ENCODE measurements at places on chromosomes 2 and 18.

DNA sequence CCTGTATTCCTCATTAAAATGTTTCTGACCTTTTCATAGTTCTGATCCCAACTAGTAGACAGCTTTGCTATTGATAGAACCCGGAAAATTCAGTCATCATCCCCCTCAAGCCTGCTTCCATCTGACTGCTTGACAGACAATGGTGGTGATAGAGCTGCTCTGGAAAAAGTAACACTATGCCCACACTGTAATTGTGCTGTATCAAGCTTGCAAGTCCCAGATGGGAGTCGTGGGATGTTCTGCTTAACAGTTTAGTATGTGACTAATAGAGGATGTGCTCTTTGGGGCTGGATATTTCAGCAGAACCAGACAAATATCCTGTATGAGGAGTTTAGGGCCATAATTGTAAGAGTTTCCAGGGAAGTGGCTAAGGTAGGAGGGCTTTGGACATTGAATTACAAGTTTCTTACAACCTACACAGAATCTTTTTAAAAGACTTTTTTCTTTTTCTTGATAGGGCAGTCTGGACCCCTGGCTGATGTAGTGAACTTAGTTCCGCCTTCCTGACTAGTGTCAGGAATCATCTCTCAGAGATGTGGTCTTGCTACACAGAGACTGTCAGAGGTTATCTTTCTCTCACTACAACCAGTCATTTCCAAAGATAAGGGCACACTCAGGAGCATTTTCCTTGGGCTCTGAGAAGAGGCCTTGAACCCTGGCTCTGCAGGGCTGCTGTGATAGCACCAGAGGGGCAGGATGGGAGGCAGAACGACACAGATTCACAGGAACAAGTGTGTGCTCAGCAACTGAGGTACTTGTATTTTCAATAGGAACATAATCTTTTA, 158.0 kb upstream of the RBMS1 start:
- DNase-seq, result no peak

- no peak for DNase-seq
Observed at GRCh38 chr2:150474326-150475074, 13.0 kb downstream of the RND3 start.

DNA sequence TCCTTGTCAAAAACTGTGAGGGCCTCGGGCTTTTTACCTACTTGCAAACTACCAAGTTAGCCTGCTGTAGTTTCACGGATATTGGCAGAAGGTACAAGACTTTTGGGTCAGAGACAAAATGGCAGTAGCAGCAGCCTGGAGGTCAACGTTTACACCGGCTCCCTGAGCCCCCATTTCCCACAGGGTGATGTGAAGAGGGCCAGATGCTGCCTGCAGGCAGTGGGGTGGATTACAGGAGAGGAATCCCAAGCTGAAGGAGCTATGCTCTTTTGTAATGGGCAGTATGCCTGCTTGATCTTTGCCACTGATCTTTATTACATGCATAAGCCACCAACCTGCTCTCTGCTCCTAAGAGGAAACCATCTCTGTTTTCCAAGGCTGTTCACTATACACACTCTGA, 29.5 kb upstream of the SP5 start:
- peak; percentile 55 for DNase-seq

GRCh38 chr2:168727904-168728470, 74.5 kb upstream of the NOSTRIN start:
- no peak for DNase-seq

DNA sequence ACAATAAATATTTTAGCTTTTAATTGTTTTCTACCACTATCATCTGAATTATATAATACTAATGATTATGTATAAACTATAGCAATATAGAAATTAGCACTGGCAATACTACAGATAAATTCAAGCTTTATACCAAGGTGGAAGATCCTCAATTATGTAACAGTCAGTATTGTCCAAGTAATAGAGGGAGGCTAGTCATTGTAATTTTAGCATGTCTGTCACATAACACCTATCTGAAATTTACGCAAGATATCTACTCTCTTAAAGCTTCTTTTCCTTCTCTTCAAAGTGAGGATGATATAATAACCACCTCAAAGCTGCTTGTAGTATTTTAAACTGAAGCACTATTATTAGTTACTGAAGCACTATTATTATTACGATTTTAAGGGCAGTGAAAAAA, 12.2 kb downstream of the KCNJ3 start:
- no peak for DNase-seq

- no peak for DNase-seq
Observed at GRCh38 chr18:48741866-48742265, 203.0 kb downstream of the CTIF start.

DNA sequence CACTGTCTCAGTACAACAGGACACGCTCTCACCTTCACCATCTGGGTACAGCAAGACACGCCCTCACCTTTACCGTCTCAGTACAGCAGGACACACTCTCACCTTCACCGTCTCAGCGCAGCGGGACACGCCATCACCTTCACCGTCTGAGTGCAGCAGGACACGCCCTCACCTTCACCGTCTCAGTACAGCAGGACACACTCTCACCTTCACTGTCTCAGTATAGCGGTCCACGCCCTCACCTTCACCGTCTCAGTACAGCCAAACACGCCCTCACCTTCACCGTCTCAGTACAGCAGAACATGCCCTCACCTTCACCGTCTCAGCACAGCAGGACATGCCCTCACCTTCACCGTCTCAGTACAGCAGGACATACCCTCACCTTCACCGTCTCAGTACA, 109.9 kb upstream of the CTDP1 start:
- DNase-seq, result no peak

GRCh38 chr2:239153806-239154591, 246.8 kb downstream of the HDAC4 start:
- no peak for DNase-seq

- no peak for DNase-seq
Observed at GRCh38 chr2:226893216-226893615, 57.4 kb downstream of the RHBDD1 start.

- no peak for DNase-seq
Observed at GRCh38 chr2:27829791-27830190, 58.3 kb downstream of the MRPL33 start.

DNA sequence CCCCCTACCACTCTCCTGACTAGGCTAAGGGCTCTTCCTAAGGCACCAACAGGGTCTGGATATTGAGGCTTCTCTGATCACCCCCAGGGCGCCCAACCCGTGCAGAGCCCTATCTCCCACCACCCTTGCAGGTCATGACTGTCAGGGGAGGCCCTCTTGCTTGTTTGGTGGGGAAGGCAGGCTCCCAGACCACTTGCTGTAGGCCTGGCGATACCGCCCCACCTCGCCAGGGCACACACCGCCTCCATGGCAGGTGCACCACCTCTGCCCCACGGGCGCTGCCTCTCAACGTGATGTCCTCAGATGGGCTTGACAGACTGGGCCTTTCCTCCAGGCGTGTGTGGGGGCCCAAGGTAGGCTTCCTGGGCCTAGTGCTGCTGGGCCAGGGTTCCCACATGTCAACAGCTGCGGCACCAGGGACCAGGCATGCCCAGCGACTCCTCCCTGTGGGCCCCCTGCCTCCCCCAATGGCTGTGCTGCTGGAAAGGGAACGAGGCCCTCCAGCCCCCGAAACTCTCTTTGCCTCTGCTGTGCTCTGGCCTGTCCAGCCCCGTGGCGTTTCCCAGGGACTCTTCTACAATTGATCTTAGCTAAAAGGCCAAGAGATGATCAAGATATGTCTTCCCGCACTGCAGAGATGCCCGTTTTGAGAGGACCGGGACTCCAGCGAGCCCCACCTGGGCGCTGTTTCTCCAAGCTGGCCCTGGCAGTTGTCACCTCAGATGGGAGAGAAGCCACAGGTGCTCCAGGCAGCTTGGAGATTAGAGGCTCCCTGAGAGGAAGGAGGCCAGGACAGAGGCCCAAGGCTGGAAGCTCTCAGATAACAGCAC, 7.5 kb downstream of the NPPC start:
- no peak for DNase-seq

- no peak for DNase-seq
Observed at GRCh38 chr2:204180649-204181048, 244.1 kb downstream of the ICOS start.

GRCh38 chr18:32847691-32848090, 74.9 kb upstream of the KLHL14 start:
- DNase-seq, result peak; percentile 58

DNA sequence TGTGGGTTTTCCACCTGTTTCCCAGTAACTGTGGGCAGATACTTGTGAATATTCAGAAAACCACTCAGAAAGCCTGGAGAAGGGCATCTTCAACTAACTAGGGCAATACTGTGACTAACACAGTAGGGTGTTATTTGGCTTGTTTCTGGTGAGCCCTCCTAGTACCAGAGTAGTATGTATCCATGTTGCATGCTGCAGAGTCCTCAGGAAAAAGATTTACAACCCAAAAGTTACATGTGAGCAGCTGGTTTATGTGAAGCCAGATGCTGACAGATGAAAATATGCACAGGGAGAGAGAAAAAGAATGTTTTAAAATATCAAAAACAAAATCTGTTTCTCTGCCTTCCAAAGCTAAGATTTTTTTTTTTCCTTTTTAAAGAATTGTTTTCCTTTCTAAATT, 333.2 kb upstream of the UBE2E3 start:
- no peak for DNase-seq

GRCh38 chr2:72579591-72580180, 246.1 kb downstream of the EXOC6B start:
- no peak for DNase-seq

DNA sequence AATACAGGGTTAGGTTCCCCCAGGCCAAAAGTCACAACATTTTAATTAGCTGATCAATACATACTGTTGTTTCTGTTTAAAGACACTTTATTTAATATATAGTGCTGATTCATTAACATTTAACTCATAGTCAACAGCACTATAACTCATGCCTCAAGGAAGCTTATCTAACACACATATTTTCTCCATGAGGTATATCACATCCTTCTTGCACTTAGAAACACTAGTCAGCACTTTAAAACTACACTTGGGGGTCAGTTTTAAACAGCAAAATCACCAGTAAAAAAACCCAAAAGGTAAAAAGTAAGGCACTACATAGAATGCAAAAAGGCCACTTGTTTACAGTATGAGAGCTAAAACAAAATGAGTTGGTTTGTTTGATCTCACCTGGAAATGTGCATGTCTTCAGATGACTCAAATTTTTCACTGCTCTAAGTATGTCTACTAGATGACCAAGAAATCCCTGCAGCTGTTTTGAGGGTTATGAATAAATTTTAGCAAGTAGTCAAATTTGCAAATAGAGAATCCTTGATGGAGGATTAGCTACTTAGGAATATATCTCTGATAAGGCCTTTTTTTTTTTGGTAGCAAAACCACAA, 54.1 kb upstream of the EPB41L5 start:
- no peak for DNase-seq

- DNase-seq, result no peak
Observed at GRCh38 chr2:230564805-230565779, 147.6 kb upstream of the CAB39 start.
